ENCODE measurements at places on chromosomes 1 and 21. TPM values are rescaled to one million over a fixed set of nuclear protein-coding genes. Genes with fewer than 3 reads are reported as not detected.

DNA sequence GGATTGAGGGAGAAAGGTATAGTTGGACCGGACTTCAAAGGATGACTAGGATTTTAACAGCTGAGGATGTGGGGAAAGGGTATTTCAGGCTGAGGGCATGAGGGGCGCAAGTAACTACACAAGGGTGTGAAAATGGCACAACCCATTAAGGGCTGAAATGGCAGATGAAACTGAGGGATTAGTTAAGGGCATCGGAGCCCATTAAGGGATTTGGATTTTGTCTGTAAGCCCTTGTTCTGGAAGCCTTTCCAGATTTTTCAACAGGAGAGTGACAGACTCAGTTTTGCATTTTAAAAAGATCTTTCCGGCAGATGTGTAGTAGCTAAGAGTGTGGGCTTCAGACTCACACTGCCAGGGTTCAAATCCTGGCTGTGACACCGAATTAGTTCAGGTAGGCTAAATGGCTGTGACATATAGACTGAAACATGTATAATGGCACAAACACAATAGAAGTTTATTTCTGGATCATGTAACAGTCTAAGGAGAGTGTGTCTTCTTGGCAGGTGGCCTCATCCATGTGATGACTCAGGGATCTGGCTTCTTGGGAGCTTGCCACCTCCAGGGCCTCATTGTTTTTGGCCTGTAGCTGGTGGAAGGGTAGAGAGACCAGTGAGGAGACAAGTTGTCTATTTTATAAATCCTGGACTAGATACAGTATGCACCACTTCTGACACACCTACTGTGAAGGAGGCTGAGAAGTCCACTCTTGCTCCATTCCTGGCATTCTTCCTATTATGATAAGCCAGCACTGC lies 49.6 kb downstream of the UBE2T start:
- peak; percentile 29 for DNase-seq

DNA sequence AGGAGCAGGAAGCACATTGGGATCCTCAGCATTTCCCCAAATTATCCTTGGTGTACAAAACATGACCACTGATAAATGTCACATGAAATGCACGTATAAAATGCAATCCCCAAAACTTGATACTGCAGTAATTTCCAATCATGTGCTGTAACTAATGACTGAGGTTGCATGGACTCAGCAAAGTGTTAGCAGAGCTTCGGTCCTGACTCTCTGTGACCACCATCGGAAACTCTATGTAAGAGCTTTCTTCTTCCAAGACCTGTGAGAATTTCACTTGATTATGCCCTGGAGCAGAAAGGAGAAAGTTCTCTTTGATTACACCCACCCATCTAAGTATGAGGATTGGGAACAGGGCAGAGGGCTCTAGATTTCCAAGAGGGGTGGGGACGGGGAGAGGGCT lies 908 bp downstream of the CD53 start:
- no peak for DNase-seq

The NPHS2 gene
- total RNA-seq = not detected

DNA sequence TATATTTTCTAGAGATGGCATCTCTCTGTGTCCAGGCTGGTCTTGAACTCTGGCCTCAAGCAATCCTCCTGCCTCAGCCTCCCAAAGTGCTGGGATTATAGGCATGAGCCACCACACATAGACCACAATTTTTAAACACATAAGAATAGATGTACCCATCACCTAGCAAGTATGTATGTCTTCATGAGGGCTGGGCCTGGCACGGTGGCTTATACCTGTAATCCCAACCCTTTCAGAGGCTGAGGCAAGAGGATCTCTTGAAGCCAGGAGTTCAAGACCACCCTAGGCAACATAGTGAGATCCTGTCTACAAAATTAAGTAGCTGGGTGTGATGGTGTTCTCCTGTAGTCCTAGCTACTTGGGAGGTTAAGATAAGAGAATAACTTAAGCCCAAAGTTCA lies 13.8 kb downstream of the UQCRH start:
- DNase-seq = no peak

- DNase-seq = no peak
These were observed 56.5 kb downstream of the SETD4 start for GRCh38 chr21:36003776-36004175.

The FCRL6 gene
- total RNA-seq = not detected

GRCh38 chr1:153542956-153543711 lies 2.4 kb upstream of the S100A5 start:
- no peak for DNase-seq

DNA sequence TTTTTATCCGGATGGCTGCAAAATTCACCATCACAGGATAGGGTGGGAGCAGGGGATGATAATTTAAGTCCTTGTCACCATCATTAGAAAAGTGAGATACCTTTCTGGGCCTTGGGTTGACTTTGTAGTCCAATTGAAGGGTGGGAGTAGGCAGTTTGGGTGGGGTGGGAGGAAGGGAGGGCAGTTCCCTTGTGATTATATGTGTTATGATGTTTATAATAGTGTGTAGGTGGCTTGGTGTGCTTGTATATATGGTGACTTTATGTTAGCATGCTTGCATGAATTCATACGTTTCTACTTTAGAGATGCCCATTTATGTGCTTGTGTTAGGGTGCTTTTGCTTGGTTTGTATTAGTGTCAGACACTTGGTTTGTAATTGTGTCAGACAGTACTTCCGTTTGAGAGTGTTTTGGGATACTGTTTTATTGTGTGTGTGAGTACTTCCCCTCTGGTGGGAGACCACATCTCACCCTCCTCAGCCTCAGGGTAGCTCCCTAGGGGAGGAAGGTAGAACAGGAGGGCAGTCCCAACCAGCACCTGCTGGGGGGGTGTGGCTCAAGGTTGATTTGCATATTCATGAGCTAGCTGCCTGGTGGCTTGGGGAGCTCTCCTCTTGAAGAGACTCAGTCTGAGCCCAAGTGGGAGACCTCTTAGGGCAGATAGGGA lies 6.3 kb upstream of the POU3F1 start:
- no peak for DNase-seq

GRCh38 chr1:116933606-116934515 lies 24.1 kb downstream of the PTGFRN start:
- no peak for DNase-seq

The CNR2 gene
- total RNA-seq = not detected

- DNase-seq = no peak
These were observed 6.1 kb downstream of the PTPN7 start for GRCh38 chr1:202154148-202154765.

The KCNH1 gene
- not detected for total RNA-seq

DNA sequence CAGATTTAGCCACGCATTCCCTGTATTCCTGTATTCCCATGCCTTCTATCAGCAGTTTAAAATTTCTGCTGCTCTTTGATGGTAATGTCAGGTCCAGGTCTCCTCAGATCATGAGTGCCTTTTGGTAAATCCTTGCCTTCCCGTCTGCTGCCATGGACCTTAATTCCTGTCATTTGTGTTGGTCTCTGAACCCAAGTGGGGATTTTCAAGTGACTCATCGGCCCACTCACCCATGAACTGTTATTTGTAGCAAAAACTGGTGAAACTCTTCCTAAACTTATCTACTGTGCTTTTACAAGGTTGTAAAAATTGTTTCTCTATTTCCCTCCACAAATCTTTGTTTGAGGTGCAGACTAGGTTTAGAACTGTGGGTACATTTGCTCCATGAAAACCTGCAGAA lies 47.4 kb downstream of the ACTN2 start:
- no peak for DNase-seq

- DNase-seq = peak; percentile 89
These were observed 16.2 kb upstream of the TTLL10 start for GRCh38 chr1:1157426-1157913.

DNA sequence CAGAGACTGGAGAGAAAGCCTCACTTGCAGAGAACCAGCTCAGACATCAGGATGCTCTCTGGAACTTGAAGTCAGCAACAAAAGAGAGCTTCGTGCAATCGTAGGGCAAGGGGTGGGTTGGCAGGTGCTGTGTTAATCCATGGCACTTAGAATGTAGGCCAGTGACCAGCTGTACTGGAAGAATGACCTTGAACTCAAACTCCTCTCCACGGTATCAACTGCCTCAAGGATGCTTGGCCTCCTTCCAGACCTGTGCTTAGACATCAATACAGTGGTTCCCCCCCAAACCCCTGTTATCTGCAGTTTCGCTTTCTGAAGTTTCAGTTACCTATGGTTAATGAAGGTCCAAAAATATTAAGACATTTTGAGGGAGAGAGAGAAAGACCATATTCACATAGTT lies 6.5 kb downstream of the KANK4 start:
- DNase-seq = no peak

The GART gene
- 102 TPM for total RNA-seq

- DNase-seq = peak; percentile 8
These were observed 309.4 kb downstream of the BRINP3 start for GRCh38 chr1:190168116-190168892.

GRCh38 chr1:154847891-154848290 lies 22.2 kb downstream of the KCNN3 start:
- DNase-seq = no peak

DNA sequence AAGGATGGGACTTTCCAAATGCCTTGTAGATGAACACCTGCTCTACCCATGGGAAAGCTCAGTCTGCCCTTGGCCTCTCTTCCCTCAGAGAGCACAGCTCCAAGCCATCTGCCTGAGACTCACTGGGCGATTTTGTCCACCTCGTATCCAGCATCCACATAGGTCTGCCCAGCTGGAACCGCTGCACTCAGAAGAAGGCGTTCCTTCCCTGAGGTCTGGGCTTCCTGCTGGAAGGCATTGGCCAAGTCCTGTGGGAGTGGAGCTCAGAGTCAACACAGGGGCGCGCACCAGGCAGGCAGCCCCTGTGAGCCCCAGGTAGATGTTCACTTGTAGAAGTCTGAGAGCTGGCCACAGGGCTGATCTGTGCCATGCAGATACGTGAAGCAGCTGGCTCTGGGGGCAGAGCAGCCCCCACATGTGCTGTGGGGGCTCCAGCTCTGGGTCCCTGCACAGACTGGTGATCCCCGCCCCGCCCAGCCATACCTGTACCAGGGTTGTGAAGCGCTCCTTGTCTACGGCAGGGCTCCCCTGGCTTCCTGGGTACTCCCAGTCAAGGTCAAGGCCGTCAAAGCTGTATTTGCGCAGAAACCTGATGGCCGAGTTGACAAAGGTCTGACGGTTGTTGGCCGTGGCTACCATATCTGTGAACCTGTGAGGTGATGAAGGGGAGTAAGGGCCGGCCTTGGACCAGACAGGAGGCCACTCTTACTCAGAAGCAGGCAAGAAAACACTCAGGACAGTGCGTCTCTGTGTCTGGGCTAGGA lies 6.3 kb downstream of the CHIT1 start:
- DNase-seq = no peak

GRCh38 chr1:63794939-63795378 lies 21.1 kb downstream of the ROR1 start:
- DNase-seq = no peak

The ARTN gene
- total RNA-seq = 0.39 TPM

DNA sequence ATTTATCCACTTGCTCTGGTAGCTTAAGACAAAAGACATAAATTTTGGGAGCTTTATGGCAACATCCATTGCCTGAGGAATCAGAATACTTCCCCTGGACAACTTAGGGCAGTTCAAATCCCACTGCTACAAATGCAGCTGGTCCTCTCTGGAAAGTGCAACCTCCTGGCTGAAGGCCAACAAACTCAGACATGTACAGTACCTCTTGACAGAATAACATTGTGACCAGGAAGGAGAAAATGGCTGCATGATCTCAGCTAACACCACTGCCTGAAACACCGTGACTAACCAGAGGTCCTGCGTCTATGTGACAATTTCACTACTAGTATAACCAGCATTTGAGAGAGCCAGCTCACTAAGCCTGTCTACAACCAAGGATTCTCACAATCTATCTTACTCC lies 218.9 kb downstream of the CRB1 start:
- DNase-seq = peak; percentile 15

The AGBL4 gene
- total RNA-seq = not detected

The HIVEP3 gene
- total RNA-seq = 9.0 TPM

DNA sequence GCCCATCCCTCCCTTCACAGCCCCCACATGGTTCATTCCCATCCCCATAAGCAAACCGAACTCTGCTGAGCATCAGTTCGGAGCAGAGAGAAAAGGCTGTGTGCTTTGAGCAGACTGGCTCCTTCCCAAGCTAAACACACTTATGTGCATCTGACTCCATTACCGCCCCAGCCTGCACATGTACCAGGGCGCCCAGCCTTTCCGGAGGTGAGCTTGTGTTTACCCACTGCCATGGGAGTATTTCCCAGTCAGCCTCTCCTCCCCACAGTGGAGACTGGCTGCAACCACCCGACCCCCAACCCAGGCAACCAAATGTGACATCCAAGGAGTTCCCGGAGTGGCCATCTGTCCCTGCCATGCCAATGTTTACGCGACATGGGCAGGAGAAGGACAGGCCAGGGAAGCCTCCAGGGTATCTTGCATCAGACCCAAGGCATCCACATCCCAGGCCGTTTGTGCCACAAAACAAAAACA lies 9.4 kb downstream of the TIAM1 start:
- DNase-seq = no peak

GRCh38 chr1:43445606-43446387 lies 7.9 kb downstream of the HYI start:
- no peak for DNase-seq

The LGR6 gene
- not detected for total RNA-seq

DNA sequence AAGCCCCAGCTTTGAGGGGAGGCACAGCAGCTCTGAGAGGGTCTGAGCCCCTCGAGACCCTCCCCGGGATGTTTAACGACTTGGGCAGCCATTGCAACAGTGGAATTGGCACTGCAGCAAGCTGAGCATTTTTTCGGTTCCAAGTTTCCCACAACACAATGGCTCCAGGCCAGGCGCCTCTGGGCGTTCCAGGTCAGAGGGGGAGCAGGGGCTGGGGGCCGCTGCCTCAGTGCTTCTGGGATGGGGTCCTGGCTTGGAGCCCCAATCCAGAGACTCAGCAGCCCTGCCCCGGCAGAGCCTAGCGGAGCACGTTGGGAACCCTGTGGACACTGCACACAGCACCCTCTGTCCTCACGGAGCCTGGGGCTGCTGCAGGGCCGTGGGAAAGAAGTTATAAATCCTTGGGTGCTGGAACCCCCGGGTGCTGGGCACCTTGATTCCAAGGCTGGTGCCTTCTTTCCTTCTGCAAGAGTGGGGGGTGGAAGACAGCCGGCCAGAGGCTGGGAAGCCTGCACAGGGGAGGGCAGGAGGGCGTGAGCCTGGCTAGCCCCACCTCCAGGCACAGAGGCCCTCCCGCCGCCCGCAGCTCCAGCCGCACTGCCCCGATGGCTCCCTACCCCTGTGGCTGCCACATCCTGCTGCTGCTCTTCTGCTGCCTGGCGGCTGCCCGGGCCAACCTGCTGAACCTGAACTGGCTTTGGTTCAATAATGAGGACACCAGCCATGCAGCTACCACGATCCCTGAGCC lies 50.1 kb downstream of the COL18A1 start:
- DNase-seq = no peak
